Hematopoietic multipotent progenitor cell treated with erythropoietin and hydrocortisone succinate and interleukin-3 and kit ligand, for 6 days (in vitro differentiated cells): ENCODE measurements at places on chromosomes 5 and 9.

DNA sequence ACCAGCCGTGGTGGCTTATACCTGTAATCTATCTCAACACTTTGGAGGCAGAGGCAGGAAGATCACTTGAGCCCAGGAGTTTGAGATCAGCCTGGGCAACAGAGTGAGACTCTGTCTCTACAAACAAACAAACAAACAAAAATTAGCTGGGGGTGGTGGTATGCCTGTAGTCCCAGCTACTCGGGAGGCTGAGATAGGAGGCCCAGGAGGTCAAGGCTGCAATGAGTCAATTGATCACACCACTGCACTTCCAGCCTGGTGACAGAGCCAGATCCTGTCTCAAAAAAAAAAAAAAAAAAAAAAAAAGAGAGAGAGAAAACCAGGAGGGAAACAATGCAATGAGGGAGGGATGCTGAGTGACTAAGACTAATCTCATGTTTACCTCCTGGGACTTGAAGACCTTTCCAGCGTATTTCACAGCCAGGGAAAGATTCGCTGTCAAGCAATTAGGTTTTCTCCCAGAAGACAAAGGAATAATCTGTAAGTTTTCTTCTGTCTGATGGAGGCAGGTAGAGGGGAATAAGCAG, 51.1 kb upstream of the MIER3 start:
- no peak for DNase-seq

- DNase-seq: no peak
Observed at GRCh38 chr5:115657125-115657880, 31.5 kb upstream of the TMED7 start.

- no peak for DNase-seq
Observed at GRCh38 chr5:133713751-133714150, 101.4 kb upstream of the FSTL4 start.

DNA sequence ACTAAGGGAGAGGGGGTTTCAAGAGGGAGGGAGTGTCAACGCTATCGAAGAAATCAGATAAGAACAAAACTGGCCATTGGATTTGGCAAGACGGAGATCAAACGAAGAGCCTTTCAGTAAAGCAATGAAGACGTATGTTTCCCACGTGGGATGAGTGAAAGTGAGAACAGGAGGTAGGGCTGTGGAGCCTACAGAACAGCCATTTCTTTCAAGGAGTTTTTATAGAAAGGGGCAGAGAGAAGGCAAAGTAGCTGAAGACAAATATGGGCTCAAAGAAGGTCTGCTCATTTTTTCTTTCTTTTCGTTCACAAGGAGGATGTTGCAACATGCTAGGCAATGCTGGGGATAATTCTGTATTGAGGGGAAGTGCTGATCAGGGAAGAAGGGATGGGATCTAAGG, 98.3 kb downstream of the SUSD1 start:
- DNase-seq: no peak

DNA sequence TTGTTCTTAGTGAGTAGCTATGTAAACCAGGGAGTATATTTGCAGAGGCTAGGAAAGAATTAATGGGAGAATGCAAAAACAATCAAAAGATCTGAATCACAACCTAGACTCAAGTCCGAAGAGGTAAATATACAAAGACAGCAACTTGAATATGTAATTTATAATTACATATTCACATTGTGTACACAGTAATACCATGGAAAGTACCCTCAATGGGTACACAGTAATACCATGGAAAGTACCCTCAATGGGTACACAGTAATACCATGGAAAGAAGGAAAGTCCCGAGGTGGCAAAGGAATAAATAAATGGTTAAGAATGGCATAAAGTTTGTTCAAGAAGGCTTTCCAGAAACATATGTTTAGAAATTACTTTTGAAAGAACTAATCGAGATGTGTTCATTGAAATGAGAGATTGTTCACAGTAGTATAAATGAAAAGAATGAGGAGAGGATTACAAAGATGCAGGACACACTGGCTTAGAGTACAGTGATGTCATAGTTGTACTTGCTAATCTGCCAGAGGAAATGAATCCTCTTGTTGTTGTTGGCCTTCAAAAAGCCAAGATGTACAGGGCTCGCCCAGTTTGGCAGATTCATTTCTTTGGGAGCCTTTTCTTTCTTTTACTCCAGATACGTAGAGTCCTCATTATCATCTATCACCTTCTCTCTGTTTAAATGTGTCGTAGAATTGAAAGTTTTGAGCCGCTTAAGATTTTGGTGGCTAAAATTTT, 116.0 kb downstream of the UNC13B start:
- DNase-seq: no peak

DNA sequence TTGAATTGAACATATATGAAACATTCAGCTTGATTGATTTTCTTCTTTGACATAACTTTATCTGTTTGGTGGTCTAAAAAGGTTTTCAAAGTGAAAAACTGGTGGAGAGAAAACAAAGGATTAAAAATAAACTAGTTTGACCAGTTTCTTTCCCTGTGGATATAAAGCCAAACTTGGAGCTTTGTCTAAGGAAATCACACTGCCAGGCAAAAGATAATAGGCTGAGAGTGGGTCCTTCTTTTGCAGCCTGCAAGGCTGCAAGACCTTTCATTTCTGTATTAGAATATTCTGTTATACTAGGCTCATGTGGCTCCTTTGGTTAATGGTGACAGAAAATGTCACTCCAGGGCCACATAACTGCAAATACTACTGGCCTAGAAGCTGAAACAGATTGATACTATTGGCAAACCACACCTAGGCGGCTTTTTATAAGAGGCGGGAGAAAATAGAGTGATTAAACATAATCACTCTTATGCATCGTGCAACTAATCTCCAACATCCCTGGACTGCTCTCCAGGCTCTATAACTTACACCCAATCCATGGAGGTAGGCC, 129.1 kb upstream of the ZNF462 start:
- DNase-seq: no peak

DNA sequence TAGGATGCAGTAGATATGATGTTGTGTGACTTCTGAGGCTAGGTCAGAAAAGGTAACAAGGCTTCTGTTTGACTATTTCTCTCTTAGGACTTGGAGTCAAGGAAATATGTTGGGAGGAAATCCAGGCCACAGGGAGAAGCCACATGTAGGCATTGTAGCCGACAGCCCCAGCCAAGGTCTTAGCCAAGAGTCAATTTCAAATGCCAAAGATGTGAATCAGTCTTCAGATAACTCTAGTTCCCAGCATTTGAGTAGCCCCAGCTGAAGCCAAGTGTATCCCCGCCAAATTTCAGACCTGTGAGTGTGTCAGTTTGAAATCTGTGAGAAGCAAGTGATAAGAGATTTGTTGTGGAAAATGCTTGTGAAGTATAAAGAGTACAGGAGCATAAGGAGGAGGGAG, 38.1 kb upstream of the ISL1 start:
- DNase-seq: no peak

GRCh38 chr9:84819491-84819991, 150.0 kb downstream of the NTRK2 start:
- no peak for DNase-seq

GRCh38 chr9:13816837-13817236, 497.1 kb downstream of the NFIB start:
- no peak for DNase-seq

DNA sequence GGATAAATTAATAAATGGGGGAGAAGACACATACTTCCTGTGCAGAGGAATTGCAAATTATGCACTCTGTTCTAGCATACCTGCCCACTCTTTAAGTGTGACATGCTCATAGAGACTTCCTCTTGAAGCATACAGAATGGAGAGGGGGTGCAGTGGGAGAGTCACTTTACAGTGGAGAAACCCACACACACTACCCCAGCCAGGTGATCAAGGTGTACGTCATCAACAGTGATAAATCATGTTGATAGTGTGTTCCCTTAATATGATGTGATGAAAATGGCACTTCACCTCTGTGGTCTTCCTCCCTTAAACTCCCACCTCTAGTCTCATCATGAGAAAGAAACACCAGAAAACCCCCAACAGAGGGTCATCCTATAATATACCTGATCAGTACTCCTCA, 110.0 kb downstream of the SH3GL2 start:
- DNase-seq: no peak

GRCh38 chr9:34995670-34996060, 6.1 kb downstream of the DNAJB5 start:
- DNase-seq: no peak
